ENCODE measurements at places on chromosomes 1 and 21. TPM values are rescaled to one million over a fixed set of nuclear protein-coding genes. Genes with fewer than 3 reads are reported as not detected.

DNA sequence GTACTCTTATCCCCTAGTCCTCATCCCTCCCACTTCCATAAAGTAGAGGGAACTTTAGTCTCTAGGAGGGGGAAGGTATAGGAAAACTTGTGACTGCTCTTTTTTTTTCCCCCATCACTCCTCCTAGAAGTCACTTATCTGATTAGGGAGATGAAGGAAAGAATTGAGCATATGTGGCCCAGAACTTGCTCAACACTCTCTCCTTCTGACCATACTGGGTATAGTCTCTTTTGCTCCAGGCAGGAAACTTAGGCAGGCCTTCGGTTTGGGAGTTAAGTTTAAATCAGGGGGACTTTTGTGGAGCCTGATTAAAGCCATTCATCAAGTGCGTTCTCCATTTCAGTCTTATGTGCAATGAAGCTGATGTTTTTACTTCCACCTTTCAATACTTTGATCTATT, 5.8 kb downstream of the UBE2U start:
- H3K4me1 ChIP-seq, result no peaks in the 10 kb centered on the region
- H3K27ac ChIP-seq, result no peak overlapping the region
- H3K4me3 ChIP-seq, result no peak overlapping the region
- H3K36me3 ChIP-seq, result no peaks in the 10 kb centered on the region

- H3K4me3 ChIP-seq, result no peak overlapping the region
- H3K27me3 ChIP-seq, result no peaks in the 10 kb centered on the region
- H3K36me3 ChIP-seq, result no peaks in the 10 kb centered on the region
- DNase-seq, result no peak
- H3K27ac ChIP-seq, result no peak overlapping the region
These were observed 41.5 kb upstream of the LRRC8D start for GRCh38 chr1:89779151-89779940.

DNA sequence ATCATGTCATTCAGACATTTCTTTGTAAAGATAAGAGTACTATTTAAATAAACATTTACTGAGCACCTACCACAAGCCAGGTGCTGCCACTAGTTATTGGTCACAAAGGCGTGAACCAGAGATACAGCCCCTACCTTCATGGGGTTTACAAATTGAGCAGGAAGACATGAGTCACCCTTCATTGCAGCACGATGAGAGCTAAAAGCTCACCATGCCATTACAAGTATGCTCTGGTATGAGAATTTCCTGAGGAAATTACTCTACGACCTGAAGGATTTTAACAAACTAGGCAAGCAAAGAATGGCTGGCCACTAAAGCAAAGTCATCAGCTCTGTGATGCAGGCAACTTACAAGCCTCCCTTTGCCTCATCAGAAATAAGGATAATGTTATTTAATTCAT, 346.8 kb downstream of the BRINP2 start:
- no peaks in the 10 kb centered on the region for H3K4me1 ChIP-seq
- no peak overlapping the region for H3K27ac ChIP-seq
- H3K36me3 ChIP-seq, result no peaks in the 10 kb centered on the region

DNA sequence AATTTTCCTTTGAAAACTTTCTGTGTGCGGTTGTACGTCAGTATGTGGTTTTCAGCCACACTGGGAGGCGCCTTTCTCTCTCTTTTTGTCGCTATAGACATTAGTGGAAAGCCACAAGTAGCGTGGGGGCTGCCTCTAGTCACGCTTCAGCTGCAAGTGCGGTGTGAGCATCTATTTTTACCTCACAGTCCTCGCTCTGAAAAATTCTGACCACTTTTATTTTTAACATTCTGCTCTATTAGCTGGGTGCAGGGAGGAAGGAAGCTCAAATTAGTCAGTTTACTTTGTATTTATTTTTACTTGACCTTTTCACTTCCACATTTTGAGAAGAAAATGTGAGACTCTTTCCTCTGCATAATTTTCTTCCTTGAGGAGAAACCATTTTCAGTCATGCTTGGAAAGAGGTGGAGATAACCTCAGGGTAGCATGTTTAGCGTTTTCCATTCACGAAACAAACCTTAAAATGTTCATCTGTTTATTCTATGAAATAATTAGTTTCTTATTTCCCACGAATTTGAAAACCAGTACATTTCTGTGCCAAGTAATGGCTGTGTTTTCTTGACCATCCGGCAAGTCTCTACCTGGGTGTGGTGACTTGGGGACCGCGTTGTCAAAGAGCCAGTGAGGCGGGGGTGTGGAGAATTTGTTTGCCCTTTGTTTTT, 35.6 kb downstream of the ADARB1 start:
- H3K27ac ChIP-seq, result no peak overlapping the region
- no peak overlapping the region for H3K4me3 ChIP-seq
- H3K4me1 ChIP-seq, result peaks cover under 1% of the 10 kb centered on the region
- H3K36me3 ChIP-seq, result no peaks in the 10 kb centered on the region
- no peak for DNase-seq
- no peaks in the 10 kb centered on the region for H3K27me3 ChIP-seq

GRCh38 chr1:30183895-30184294, 539.5 kb downstream of the MATN1 start:
- no peak for DNase-seq
- no peaks in the 10 kb centered on the region for H3K4me1 ChIP-seq
- H3K27me3 ChIP-seq, result peaks cover 47% of the 10 kb centered on the region
- no peak overlapping the region for H3K27ac ChIP-seq

GRCh38 chr1:38235705-38236104, 189.1 kb upstream of the POU3F1 start:
- H3K36me3 ChIP-seq, result no peaks in the 10 kb centered on the region
- DNase-seq, result peak; percentile 36
- peaks cover 8% of the 10 kb centered on the region for H3K4me1 ChIP-seq
- H3K4me3 ChIP-seq, result no peak overlapping the region

GRCh38 chr1:118931876-118932275, 56.3 kb downstream of the TBX15 start:
- DNase-seq, result no peak
- H3K27me3 ChIP-seq, result peaks cover 17% of the 10 kb centered on the region
- no peak overlapping the region for H3K27ac ChIP-seq
- H3K4me1 ChIP-seq, result no peaks in the 10 kb centered on the region
- H3K36me3 ChIP-seq, result no peaks in the 10 kb centered on the region
- no peak overlapping the region for H3K4me3 ChIP-seq

GRCh38 chr1:112265931-112266330, 130.1 kb upstream of the CTTNBP2NL start:
- no peaks in the 10 kb centered on the region for H3K36me3 ChIP-seq
- peaks cover 16% of the 10 kb centered on the region for H3K27me3 ChIP-seq
- no peak for DNase-seq
- H3K27ac ChIP-seq, result no peak overlapping the region

GRCh38 chr21:39802217-39802616, 57.2 kb downstream of the IGSF5 start:
- H3K27me3 ChIP-seq, result no peaks in the 10 kb centered on the region
- H3K4me1 ChIP-seq, result no peaks in the 10 kb centered on the region
- DNase-seq, result no peak
- no peak overlapping the region for H3K4me3 ChIP-seq
- no peaks in the 10 kb centered on the region for H3K36me3 ChIP-seq

DNA sequence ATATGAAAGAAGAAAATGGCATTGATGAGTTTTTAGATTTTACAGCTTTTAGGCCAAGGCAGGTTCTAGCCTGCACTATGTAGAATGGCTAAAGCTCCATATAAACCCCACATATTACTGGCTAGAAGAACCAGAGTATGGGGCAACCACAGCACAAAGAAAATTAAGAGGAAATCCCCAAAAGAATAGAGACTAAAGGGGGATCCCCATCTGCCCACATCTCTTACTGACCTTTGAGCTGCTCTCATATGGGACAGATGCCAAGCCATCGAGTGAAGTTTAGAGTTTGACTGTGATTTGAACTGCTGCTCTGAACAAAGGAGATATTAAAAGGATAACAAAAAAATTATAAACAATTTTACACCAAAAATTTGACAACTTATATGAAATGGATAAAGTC, 102.2 kb upstream of the HAO2 start:
- H3K27me3 ChIP-seq, result no peaks in the 10 kb centered on the region
- H3K4me3 ChIP-seq, result no peak overlapping the region
- no peak for DNase-seq
- H3K27ac ChIP-seq, result no peak overlapping the region
- no peaks in the 10 kb centered on the region for H3K36me3 ChIP-seq

GRCh38 chr1:60488847-60489246, 415.3 kb upstream of the C1orf87 start:
- peaks cover under 1% of the 10 kb centered on the region for H3K4me1 ChIP-seq
- no peak overlapping the region for H3K27ac ChIP-seq
- no peak overlapping the region for H3K4me3 ChIP-seq
- H3K36me3 ChIP-seq, result no peaks in the 10 kb centered on the region

- no peak overlapping the region for H3K27ac ChIP-seq
- peaks cover 21% of the 10 kb centered on the region for H3K27me3 ChIP-seq
- no peaks in the 10 kb centered on the region for H3K4me1 ChIP-seq
These were observed 78.7 kb downstream of the TYW3 start for GRCh38 chr1:74811436-74812179.

Gene OR6K3
- not detected for total RNA-seq

Gene CLCNKA
- total RNA-seq, result not detected

Gene EDARADD
- 1.1 TPM for total RNA-seq

Gene FCGR3A
- total RNA-seq, result not detected

Gene OLIG2
- not detected for total RNA-seq
